ENCODE measurements at places on chromosomes 13 and 19. TPM values are rescaled to one million over a fixed set of nuclear protein-coding genes. Genes with fewer than 3 reads are reported as not detected.

Gene PSG1
- total RNA-seq, result 0.58 TPM

Gene TEAD2
- total RNA-seq, result 24.3 TPM

Gene JSRP1
- 0.15 TPM for total RNA-seq

Gene MARCHF2
- 62.3 TPM for total RNA-seq

Gene PDX1
- total RNA-seq, result not detected

Gene PPAN
- 26.0 TPM for total RNA-seq

Measured in smooth muscle cell of trachea (primary cell).